Thoracic aorta (tissue), 2 donors: ENCODE measurements at places on chromosomes 16 and 17.

- DNase-seq = no peak
These were observed 51.2 kb downstream of the SOX9 start for GRCh38 chr17:72171703-72172667.

GRCh38 chr17:57085448-57086068 lies 512 bp downstream of the AKAP1 start:
- DNase-seq = no peak

DNA sequence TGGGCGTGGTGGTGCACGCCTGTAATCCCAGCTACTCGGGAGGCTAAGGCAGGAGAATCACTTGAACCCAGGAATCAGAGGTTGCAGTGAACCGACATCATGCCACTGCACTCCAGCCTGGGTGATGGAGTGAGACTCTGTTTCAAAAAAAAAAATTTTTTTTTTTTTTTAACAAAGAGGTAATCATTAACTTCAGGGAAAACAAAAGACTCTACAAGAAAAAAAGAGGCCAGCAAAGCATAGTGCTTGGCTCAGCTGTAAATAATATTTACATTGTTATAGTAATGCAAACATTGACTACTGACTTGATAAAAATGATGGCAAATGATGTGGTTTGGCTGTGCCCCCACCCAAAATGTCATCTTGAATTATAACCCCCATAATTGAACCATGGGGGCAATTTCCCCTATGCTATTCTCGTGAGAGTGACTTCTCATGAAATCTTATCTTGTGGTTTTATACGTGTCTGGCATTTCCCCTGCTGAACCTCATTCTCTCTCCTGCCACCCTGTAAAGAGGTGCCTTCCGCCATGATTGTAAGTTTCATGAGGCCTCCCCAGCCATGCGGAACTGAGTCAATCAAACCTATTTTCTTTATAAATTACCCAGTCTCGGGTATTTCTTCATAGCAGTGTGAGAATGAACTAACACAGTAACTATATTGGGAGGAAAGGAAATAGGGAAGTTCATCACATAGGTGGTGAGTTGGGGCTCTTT lies 12.7 kb upstream of the SSTR2 start:
- no peak for DNase-seq

DNA sequence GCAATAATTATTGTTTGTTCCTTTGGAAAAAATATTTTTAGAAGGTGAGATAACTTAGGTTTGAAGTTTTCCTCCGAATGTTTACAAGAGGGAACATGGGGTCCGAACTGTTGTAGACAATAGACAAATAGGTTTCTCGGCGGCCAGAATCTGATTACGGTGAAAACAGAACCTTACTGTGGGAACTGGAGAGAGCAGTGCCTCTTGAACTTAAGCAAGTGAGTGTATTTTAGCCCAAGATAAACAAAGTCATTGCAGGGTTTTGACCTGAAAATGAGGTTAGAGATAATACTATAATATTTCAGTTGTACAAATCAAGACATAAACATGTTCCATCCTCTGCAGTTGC lies 134.7 kb downstream of the ABCA8 start:
- no peak for DNase-seq

DNA sequence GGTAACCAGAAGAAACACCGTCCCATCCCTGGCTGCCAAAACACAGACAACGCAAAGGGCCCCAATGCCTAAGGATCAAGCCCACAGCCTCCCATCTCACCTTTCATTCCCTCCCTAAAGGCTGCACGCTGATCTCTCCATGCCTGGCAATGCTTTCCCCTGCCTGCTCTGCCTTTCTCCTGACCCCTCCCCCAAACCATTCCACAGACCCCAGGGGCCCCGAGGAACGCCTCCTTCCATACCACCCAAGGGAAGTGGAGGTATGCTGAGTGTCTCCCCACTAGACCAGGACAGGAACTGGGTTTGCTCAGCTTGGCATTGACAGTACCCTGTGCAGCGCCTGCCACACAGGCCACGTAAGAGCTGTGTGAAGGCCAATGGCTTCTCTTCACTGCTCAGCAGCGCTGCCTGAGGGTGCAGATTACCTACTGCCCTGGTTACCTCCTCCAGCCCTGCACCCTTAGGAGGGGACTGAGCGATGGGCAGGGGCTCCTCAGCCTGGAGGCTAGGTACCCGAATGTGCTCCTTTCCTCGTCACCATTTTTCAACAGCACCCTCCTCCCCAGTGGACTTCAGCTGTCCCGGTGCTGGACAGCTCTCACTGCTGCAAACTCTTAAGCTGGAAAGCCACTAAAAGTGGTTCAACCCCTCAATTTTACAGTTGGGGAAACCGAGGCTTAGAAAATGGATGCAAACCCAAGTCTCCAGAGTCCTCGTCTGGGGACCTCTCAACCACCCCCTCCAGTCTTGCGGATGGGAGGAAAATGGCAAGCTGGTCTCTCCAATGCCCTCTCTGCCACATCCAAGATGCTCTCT lies 45.0 kb downstream of the SRCIN1 start:
- no peak for DNase-seq

DNA sequence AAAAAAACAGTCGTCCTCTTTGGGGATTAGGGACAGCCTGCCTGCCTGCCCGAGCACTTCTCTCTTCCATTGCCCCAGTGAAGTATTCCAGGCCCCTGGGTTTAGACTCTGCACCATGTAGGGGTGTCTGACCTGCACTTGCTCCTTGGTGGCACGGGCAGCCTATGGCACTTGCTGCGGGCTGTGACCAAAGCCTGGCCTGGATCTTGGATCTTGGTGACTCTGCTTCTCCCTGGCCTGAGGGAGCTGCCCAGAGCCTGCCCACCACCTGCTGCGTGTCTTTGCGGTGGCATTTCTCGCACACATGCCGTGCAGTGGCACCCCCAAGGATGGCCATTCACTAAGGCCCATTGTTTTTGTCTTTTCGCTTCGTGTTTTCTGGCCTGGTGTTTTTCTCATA lies 6.1 kb upstream of the STH start:
- DNase-seq = no peak

GRCh38 chr17:65293584-65294180 lies 156.5 kb downstream of the RGS9 start:
- DNase-seq = no peak

DNA sequence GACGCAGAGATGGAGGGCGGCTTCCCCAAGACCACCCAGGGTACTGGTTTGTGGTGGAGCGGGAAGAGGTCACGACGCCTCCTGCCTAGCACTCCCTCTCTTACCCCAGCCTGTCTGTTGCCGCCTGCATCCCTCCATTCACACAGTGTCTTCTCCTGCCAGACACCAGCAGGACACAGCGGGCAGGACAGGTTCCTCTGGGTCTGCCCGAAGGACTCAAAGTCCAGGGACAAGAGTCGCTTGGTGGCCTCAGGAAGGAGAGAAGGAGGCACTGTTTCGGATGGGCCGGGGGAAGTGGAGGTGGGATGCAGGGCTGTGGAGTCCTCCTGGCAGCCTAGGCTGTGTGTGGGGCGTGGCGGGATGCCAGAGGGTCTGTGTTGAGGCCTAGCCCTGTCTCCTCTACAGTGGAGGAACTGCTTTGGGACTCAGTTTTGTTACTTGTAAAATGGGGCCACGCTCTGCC lies 19.6 kb upstream of the TNS4 start:
- no peak for DNase-seq

DNA sequence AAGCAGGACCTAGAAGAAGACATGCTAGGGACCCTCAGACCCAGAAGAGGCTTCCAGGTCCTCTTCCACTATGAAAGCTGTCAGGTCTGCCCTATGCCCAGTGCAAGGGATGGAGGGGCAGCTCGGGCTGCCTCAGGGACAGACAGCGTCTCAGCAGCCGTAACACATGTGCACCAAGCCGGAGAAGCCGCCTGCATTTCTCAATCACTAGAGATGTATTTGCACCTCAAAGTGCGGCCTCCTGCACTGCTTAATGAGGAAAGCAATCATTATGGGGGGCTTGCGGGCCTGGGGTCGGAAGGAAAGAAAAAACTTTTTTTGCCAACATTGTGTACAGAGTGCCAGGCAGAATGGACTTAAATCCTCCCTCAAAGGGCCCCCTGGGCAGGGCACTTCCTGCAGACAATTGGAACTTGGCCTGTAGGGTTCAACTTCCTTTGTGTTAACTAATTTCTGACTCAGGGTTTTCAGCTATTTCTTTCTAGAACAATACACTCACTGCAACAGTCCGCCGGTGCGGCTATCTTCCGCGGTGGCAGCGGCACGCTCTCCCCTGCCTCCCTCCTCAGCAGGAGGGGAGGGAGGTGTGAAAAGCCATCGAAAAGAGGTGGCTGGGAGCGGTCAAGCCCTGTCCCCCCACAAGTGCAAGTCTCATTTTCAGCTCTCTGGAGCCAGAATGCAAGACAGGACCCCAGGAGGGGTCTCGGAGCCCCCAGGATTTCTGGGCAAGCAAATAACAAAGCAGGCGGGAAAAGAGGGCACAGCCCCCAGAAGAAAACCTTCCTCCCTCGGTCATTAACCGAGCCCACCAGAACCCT lies 101.2 kb downstream of the ZNF423 start:
- no peak for DNase-seq

DNA sequence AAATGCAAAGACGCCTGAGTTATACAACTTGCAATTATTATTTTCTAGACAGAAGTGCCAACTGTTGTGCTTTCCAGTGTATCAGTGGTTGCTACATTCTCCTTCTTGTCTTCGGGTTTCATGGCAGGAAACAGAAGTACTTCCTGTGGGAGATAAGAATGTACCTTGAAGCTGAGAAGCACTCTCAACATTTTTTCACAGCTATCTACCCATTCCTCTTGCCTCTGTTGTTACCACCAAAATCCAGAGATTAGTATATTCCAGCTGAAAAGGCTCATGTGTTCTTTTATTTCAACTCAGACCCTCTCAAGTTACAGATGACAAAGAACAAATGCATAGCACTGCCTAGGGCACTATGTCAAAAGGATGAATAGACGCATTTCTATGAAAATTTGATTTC lies 4.8 kb upstream of the ADAT1 start:
- no peak for DNase-seq
